ENCODE measurements at places on chromosomes 1 and 21. TPM values are rescaled to one million over a fixed set of nuclear protein-coding genes. Genes with fewer than 3 reads are reported as not detected.

CENPF gene
- total RNA-seq: 1.8 TPM

DNAJC28 gene
- 1.7 TPM for total RNA-seq

- no peak for DNase-seq
Measured at GRCh38 chr1:92444351-92444750, 42.4 kb downstream of the GFI1 start.

BCAR3 gene
- total RNA-seq: 7.6 TPM

DNA sequence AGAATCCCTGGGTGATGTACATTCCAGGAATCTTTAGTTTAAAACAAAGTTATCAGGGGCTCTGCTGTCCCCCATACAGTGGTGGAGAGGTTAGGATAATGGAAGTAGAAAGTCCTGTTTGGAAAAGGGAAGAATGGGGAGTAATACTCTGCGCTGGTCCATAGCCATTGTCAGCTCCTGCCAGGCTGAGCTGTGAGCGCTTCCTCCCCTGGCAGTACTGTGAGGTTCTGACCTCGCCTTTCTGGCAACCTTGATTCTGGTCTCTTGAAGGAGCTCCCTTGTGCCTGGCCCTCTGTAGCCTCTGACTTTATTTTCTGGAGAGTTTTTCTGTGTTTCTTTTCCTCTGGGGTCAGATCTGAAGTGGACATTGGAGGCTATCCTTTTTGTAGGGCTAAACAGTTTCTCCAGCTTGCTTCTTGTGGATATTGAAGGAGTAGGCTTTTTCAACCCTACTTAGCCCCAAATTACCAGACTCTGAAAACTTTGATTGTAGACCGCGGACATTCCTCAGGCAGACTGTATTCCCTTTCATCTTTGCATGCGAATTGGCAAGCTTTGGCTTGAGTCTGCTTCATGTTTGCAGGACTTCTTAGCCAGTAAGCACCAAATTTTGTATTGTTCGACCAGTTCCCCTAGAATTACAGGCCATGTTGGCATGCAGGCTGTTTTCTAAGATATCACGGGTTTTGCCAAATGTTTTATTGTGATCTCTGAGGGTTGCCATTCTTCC is 13.8 kb downstream of the UBE4B start:
- no peak for DNase-seq

DNA sequence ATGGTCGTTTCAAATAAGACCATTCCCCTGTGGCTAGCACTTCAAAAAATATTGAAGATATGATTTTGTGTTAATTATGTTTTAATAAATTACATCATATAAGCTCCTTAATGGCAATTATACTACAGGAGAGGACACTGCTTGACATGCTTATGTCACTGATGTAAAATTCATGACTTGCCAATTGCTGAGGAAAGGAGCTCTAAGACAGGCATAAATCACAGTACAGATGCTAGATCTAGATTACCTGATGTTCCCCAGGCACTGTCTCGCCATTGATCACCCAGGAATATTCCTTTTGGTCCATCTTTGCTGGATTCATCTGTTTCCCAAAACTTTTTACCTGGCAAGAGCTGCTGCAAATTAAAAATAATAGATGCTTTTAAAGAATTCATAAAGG is 58.8 kb downstream of the PUM1 start:
- no peak for DNase-seq

GRCh38 chr1:6051423-6051822 is 5.7 kb downstream of the KCNAB2 start:
- DNase-seq: no peak

DNA sequence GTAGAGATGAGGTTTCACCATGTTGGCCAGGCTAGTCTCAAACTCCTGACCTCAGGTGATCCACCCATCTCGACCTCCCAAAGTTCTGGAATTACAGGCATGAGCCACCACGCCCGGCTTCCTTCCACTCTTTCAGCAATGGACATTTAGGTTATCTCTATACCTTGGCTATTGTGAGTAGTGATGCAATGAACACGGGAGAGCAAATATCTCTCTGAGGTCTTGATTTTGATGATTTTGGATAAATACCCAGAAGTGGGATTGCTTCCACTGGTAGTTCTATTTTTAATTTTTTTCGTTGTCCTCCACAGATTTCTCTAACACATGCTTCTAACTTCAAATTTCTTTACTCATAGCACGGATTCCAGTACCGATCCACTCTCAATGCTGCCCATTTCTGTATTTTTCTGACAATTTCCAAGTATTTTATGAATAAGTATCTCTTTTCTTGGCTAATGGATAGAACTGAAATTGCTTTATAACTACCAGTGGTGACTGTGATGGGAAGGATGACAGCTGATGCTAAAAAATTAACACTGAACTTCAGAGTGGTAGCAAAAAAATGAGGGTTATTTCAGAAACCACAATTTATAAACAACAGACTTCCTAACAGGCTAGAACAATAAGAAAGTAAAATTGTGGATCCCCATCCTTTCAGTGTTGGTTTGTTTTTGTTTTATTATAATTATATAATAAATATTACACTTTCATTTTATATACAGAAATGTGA is 327.5 kb upstream of the RUNX1 start:
- no peak for DNase-seq

GRCh38 chr1:92367496-92367895 is 68.6 kb downstream of the RPAP2 start:
- DNase-seq: no peak

DNA sequence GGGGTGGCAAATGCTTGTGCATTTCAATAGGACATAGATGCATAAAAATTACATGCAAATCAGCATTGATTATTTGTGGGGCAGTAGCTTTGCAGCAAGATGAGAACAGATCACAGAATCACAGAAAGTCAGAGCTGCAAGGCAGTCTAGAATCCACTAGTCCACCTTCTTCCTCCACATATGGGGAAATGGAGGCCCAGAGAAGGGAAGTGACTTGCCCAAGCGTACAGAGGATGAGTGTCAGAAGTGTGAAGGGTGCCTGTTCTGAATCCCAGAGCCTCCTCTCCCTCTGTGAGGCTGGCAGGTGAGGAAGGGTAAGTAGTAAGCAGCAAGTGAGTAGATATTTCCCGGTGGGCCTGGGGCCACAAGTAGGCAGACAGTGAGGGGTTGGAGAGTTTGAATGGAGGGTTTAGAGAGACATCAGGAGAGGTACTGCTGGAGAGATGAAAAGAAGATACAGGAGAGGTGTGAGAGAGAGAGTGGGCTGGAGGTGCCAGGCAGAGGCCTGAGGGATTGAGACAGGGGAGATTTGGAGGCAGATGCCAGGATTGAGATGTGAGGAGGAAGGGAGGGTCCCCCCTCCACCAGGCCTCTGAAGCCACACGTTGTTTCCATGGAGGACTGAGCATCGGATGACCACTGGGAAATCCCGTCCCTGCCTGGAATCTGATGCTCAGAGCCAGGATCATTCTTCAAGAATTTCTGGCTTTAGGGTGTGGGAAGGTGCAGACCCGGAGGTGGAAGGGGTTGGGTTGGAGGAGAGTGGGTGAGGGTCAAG is 4.8 kb upstream of the MYOG start:
- no peak for DNase-seq

ADSS2 gene
- 14.3 TPM for total RNA-seq

GRCh38 chr1:3417082-3417739 is 37.3 kb upstream of the ARHGEF16 start:
- DNase-seq: no peak

GUCA2A gene
- total RNA-seq: not detected

GRCh38 chr1:45521413-45522323 is at the start of gene PRDX1:
Gene PRDX1 (minus strand): TSS chr1:45521884. CDS start chr1:45519043, 2,841 bp downstream.
- peak; percentile 98 for DNase-seq

DNA sequence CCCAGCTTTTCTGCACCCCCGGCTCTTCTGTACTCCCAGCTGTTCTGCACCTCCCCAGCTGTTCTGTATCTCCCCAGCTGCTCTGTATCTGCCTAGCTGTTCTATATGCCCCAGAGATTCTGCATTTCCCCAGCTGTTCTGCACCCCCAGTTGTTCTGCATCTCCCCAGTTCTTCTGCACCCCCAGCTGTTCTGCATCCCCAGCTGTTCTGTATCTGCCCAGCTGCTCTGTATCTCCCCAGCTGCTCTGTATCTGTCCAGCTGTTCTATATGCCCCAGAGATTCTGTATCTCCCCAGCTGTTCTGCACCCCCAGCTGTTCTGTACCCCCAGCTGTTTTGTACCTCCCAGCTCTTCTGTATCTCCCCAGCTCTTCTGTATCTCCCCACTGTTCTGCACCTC is 41.1 kb downstream of the UMODL1 start:
- DNase-seq: no peak

GJB5 gene
- not detected for total RNA-seq

- DNase-seq: no peak
Measured at GRCh38 chr1:219177363-219177762, 3.7 kb downstream of the LYPLAL1 start.

GRCh38 chr1:155012776-155013602 is 10.4 kb downstream of the ZBTB7B start:
- DNase-seq: no peak

DNA sequence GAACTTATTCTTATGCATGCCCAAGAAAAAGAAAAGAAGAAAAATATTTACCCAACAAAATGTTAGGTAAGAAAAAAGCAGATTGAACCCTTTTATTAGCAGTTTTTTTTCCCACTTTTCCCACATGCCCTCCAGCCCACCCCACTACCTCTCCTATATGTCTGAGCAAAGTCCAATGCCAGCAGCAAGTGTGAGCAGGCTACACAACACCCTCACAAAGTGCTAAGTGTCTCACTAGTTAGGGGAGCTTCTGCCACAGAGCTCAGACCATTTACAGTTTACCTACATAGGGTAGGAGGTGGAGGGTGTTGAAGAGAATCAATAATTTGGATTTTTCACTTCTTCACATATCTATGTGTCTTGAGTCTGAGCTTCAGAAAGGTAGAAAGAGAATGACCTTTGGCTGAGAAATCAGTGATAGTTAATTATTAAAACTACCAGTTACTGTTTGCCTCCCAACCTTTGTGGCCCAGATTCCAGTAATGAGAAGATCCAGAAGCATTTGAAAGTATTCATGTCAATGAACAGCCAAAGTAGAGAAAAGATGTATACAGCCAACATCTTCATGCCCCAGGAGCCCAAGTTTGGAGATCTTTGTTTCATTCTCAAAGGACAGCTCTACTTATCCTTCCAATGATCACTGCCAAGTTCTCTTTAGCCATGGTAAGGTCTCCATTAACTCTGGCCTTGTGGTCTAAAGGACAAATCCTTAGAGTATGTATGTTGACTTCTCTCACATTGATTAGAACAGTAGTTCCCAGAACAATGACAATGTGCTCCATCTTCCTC is 26.2 kb downstream of the OR10J5 start:
- DNase-seq: no peak

HPDL gene
- not detected for total RNA-seq
